ENCODE measurements at places on chromosomes 3 and 15.

GRCh38 chr3:131151-131888, 65.2 kb upstream of the CHL1 start:
- no peak for DNase-seq

DNA sequence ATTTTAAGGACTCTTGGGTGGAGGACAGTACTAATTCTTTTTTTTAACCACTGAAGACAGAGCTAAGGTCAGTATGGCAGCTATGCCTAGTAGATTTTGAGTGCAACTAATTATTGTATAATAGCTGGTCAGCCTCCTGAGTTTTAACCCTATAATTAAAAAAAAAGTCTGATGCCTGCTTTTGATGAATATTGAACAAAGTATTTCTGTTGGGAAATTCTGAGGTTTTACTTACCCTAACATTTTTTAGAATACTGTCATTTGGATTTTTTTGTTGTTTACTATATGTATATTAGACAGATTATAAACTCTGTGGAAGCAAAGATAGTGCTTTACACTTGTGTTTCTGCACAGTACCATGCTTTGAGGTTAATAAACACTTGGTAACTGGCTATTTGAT, 20.8 kb downstream of the TCF12 start:
- no peak for DNase-seq

DNA sequence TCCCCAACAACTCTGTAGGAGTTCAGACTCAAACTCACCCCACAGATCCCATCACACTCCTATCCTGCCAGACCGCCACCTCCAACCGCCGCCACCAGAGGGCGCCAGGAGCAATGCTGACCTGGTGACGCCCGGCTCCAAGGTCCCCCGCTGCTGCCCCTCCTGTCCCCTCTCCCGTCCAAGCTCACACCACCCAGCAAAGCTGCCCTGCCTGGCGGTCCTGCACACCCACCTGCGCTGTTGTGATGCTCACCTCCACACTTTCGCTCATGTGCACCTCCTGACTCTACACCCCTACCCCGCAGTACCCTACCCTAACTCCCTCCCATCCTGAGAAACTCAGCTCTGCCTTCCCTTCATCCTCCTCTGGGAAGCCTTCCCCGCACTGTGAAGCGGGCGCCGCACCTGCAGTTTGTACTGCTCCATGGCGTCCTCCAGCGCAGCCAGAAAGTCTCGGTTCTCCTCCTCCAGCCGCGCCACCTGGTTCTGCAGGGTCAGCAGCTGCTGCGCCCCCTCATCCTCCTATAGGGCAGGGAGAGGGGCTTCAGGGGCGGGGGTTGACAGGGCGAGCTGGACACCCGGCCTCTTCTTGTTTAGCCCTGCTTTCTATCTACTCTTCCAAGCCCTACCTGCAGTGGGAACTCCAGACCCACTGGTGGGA, 7.9 kb downstream of the KIF7 start:
- no peak for DNase-seq

DNA sequence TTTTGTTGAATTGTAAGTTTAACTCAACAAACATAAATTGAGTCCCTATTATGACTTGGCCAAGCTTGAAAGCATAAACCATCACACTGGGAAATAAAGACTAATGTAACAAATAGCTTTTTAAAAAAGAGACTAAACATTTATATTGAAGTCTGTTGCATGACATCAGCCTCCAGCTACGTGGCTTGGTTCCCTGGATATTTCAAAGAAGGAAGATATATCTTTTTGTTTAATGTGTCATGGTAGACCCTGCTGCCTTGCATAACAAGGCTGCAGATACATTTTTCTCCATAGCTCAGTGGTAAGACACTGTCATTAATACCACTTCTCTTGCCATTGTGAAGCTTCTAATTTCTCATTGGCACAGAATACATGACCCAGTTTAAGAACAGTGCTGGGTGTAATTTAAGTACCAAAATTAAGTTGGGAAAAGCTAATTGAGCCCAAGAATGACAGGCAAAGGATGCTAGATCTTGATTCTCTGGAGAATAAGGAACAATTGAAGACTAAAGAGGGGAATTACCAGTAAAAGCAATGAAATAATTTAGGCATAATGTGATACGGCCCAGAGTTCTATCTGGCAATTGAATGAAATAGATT, 14.0 kb downstream of the RCN2 start:
- DNase-seq = no peak

DNA sequence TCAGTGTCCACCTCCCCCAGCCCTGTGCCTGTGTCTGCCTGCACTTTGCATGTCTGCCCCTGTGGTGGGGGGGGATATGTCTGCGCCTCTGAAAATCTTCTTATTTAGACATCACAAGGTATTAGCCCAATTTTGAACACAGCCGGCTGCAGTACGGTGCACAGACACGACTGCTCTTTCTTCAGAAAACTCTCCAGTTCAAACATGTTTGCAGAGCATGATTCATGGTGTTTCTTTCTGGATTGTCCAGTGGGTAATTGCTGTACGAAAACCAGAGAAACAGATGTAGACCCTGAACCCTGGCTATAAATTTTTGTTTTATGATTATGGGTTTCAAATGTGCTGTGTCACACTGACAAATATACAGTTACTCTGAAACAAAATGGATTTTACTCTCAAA, 3.4 kb upstream of the RARB start:
- no peak for DNase-seq

DNA sequence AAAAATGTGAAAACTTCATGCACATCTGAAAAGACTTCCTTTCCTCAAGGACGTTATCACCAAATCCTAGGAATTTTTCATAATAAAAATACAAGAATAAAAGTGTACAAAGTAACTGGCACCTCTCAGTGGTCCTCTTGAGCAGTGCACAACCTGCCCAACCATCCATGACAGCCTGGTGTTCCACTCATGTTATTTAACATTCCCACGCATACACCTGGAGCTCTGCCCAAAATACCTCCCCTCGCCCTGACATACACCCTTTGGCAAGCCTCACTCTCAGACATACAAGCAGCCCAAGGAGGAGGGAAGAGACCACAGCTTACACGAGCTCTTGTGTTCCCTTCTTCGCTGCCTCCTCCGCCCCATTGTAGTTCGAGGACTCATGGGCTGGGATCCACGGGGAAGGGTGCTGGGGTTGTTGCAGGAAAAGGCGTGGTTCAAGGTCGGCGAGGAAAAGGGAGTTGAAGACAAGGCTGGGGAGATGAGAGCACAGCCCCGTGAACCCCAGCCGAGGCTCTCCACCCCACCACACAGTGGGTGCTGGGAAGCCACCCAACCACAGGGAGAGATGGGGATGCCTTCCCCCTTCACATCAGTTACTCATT, 23.3 kb downstream of the GRIP2 start:
- DNase-seq = no peak

- no peak for DNase-seq
Measured at GRCh38 chr3:39094851-39095677, 12.4 kb downstream of the GORASP1 start.

DNA sequence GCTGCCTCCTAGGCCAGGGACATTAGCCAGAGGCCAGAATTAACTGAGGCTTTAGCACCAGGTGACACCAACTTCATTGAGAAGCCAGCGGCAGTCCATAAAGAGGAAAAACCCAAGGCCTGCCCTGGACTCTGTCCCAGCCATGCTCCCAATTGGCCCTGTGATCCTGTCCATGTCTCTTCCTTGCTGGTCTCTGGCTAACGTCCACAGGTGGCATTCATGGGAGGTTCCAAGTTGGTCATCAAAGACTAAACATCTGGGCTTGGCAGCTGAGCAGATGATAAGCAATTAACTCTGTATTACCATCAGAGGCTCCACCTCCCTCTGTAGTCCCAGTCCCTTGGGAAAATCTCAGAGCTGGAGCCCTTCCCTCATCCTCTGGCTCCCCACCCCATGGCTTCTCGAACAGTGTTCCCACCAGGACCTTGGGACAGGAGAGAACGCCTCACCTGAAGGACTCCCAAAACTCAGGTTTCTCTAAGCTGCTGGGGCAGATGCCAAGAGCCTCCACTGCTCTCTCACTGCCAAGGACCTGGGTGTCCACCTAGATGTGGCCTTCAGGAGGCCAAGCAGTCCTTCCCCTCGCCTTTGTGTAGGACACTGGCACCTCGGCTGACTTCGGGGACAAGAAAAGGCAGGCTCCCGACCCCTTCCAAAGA, 40.4 kb downstream of the GOLGA6A start:
- DNase-seq = no peak

- DNase-seq = no peak
Measured at GRCh38 chr3:114336122-114336697, 42.4 kb downstream of the TIGIT start.

GRCh38 chr15:57529748-57530147, 62.0 kb upstream of the MYZAP start:
- DNase-seq = no peak

DNA sequence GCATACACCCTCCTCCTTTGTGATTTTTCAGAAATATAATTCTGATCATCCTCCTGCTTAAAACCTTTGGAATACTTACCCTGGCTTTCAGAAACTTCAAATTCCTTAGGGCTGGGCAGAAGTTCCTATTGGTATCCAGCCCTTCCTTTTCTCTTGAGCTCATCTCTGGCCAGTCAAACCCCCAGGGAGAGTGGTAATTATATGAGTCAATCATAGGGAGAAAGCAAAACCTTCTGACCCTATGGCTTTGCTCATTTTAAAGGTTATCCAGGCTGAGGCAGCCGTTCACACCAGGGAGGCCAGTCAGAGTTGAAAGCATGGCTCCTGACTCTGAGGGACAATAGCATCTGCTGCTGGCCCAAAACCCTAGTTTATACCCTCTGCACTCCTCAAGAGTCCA, 23.9 kb upstream of the CTNNB1 start:
- DNase-seq = no peak

DNA sequence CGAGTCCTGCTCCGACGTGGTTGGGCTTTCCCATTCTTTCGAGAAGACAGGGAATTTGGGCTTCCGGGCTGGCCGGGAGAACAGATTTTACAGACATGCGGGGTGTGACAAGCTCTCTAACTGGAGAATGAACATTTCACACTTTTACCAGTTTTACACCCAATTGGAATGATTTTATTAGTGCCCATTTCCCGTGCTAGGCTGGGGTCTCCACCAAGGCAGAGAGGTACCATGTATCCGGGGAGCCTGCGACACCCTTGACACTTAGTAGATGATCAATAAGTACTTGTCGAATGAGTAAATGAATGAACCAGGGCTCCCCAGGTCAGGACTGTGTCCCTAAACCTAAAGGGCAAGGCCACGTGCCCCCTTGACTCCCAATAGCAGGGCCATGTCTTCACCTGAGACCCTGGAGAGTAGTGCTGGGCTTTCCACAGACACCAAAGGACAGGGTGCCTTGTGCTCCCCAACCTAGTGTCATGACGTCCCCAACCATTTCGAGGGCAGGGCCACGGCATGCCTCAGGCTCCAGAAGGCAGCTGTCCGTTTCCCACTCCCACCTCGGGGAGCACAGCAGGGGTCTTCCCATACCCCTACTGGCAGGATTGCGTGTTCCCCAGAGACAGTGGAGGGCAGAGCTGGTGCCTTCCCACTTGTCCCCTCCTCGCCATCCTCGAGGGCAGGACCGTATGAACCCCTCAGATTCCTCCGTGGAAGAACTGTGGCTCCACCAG, 679 bp upstream of the MYD88 start:
- no peak for DNase-seq

DNA sequence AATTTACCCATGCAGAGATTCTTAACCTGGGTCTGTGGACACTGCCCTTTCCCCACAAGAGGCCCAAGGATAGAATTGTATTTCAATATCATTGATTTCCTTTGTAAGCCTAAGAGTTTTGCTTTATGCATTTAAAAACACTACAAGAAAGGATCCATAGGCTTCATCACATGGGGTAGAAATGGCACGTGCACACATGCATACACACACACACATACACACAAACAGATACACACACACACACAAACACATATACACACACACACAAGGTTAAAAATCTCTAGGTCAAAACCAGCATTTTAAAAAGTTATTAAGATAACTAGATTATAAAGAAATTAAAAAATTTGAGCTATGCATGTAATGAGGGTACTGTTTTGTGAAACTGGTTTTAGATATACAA, 35.5 kb upstream of the CD47 start:
- no peak for DNase-seq
